NCI-H1436 treated with DMSO at 0.1 percent for 48 hours (cell line): ENCODE measurements at places on chromosomes 2 and 18.

- DNase-seq = no peak
These were observed 13.8 kb downstream of the GKN2 start for GRCh38 chr2:68938938-68939337.

- DNase-seq = no peak
These were observed 84.9 kb downstream of the XRCC5 start for GRCh38 chr2:216194013-216194412.

DNA sequence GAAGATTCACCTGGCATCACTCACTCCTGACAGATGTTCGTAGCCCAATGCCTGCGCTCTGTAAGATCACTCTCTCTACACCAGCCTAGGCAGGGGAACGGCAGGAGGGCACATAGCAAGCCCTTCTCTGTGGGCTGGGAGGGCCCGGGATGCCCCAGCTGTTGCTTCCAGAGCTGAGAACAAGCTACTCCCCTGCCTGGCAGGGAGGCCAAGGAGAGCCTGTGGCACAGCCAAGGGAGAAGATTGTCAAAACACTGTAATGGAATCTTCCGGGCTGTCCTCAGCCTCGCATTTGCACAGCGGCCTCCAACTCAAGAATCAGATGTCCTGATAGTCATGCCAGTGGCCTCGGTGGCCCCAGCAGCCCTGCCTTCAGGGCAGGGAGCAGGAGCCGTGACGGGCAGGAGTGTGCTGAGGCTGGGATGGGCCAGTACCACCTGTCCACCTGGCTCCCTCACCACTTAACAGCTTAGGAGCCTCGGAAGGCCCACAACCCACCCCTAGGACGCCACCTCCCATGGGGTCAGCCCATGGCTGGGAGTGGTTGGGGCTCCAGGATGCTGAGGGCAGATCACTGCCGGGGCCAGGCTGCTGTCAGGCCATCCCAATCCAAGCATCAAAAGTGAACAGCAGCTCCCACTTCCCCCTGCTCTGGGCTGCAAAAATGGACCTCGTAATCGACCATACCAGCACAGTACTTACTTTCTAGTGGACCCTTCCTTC lies 21.9 kb upstream of the SLC35F6 start:
- no peak for DNase-seq

DNA sequence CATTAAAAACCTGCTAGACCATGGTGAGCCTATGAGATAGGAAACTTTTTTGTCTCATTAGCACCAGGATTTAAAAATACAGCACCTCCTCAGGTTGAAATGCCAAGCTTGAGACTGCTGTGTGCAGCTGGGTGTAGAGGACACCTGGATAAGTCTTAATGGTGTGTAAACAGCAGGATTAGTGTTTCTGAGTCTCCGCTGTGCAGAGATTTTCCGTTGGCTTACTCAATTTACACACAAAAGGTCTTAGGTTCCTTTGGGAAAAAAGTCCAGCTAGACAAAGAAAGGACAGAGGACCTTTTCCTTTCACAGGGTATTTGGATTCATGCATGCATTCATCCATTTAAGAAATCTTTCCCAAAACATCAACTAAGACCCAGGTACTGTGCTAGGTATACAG lies 168.1 kb downstream of the NRXN1 start:
- peak; percentile 1 for DNase-seq

GRCh38 chr2:171688129-171688465 lies 828 bp downstream of the DYNC1I2 start:
- DNase-seq = no peak

- no peak for DNase-seq
These were observed 38.2 kb downstream of the KCMF1 start for GRCh38 chr2:85009019-85009618.

GRCh38 chr2:209091056-209091455 lies 332.8 kb upstream of the MAP2 start:
- no peak for DNase-seq

DNA sequence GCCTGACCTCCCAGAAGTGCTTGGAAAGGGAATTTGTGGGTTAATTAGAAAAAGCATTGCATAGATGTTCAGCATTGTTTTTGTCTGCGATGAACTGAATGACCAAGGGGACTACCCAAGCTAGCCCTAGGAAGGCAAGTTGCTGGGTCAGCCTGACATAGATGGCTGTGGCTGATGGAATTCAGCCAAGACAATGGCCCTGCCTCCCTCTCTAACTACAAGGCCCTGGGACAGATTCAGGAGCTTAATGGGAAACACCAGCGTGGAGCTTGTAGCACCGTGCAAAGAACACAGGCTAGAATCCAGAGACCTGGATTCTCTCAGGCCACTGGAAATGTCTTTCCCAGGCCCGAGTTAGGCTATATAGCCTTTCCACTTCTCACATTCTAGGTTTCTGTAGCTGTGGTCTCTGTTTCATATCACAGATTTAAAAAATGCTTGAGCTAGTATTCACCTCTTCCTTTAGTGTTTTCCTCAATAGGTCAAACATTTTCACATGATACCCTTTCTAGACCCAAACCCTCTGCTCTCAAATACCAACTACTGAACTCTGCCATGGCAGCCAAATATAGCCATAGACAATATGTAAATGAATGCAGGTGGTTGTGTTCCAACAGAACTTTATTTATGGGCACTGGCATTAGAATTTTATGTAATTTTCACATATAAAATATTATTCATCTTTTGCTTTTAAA lies 294.3 kb upstream of the MEX3C start:
- no peak for DNase-seq

DNA sequence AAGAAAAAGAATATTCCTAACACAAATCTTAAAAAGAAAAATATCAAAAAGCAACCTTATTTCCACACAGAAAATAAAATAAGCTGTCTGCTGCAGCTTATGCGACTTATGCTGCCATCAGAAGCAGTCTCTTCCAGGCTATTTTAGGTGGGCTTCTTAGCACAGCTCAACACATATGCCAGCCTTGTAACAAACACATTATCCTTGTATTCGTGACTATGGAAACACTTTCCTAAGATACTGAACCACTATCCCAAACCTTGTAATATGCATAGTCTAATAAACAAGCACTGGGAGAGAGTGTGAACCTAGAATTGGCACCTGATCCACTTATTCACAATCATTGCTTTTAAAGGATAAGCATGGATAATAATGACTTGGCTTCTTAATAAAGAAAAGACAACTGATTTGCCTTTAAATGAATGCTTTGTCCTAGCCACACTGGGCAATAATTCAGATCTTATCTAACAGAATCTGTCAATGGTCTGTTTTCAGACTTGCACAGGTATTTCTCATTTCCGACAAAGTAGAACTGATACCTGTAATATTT lies 40.0 kb upstream of the RNU4ATAC start:
- no peak for DNase-seq

GRCh38 chr2:75200140-75201096 lies 1.1 kb upstream of the TACR1 start:
- no peak for DNase-seq

- DNase-seq = no peak
These were observed 13.2 kb upstream of the SS18 start for GRCh38 chr18:26103579-26103978.

DNA sequence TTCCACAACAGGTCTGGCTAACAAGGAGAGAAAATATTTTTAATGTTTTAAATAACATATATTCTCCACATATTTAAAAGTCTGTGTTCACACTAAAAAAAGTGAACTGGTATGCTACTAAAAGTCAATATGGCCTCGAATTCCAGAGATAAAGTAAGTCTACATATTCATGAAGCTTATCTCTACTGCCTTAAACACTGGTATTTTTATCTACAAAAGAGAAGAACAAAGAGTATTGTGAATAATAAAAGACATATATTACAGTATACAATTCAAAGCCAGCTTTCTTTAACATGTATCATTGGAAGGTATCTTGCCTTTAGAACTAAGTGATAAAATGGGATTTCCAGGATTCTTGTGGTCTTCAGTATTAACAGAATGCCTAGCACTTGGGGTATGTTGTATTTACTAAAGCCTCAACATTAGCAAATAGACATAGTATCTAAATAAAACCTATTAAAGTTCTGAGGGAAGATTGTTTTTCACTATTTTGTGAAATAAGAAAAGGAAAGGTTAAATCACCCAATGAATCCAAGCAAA lies 302.8 kb upstream of the CCDC68 start:
- DNase-seq = no peak

DNA sequence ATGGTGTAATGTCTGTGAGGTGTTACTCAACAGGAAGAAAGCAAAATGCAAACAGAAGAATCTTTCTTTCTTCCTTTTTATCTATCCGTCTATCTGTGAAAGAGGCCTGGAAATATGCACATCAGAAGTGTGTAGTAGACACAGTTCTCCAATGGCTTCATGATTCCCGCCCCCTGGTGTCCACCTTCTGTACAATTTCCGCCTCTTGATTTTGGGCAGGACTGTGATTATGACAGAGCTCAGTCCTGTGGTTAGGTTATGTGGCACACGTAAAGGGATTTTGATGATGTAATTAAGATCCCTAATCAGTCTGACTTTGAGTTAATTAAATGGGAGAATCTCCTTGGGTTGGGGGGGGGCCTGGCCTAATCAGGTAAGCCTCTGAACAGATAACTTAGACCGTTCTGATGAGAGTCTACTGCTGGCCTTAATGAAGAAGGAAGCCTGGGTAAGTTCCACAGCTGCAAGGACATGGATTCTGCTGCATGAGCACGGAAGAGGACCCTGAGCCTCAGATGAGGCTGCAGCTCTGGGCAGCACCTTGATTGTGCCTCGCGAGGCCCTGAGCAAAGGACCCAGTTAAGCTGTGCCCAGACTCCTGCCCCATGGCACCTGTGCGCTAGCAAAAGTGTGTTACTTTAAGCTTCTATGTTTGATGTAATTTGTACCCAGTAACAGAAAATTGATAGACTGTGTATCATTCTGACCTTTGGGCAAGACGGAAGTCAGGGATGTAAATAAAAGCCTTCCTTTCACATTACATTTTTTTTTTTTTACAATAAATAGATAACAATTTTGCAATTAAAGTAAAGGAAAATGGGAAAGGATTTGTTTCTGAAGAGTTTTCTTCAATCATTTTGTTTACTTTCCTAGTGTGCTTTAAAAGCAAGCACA lies 11.3 kb upstream of the KCNF1 start:
- DNase-seq = no peak

DNA sequence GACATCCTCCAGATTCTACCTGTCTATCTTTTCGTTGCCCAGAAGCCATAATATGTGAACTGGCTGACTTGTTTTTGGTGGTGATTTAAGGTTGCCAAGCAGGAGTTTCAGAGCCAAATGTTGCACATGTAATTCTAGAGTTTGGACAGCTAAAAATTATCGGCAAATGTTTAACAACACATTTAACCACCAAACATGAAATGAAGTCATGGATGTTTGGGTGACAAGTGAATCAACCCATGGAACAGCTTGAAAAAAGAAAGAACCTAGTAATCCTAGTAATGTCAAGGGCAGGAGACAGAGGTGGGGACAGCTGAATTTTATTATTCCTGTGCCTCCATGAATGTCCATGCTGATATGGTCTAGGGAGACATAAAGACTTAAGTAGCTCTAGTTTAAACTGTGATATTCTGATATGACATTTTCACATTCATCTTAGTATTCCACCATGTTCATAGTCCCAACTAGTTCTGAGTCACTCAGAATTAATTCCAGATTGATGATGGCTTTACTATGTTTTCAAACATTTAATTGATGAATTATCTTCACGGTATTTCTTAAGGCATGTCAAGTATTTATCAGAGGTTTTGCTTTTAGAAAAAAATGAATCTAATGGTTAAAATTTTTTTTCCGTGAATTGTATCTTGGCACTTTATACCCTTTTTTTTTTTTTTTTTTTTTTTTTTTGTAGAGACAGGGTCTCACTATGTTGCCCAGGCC lies 101.7 kb downstream of the SOCS6 start:
- DNase-seq = no peak

DNA sequence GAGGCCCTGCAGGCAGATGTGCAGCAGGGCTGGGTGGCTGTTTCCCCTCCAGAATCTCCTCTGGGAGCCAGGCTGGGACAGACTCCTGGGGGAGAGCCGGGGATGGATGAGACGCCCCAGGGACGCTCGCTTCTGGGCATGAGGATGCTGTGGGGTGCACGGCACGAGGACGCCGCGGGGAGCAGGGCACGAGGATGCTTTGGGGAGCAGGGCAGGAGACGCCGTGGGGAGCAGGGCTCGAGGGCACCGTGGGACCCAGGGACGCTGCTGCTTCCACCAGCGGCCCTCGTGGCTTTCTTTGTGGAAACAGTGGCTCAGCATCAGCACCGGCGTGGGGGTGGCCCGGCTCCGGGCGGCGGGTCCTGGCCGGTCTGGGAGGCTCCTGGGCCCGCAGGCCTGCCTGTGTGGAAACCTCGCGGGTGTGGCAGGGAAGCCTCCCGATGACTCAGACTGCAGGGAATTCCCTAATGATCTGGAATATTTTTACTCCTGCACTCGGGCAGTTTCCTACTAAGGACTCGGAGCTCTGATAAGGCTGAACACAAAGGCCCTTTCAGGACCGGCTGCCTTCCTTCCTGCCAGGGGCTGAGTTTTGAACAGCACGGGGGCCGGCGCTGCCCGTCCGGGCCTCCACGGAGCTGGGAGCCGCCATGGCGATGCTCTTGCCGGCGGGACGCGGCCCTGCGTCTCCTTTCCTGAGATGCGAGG lies 62.6 kb downstream of the NFATC1 start:
- no peak for DNase-seq

DNA sequence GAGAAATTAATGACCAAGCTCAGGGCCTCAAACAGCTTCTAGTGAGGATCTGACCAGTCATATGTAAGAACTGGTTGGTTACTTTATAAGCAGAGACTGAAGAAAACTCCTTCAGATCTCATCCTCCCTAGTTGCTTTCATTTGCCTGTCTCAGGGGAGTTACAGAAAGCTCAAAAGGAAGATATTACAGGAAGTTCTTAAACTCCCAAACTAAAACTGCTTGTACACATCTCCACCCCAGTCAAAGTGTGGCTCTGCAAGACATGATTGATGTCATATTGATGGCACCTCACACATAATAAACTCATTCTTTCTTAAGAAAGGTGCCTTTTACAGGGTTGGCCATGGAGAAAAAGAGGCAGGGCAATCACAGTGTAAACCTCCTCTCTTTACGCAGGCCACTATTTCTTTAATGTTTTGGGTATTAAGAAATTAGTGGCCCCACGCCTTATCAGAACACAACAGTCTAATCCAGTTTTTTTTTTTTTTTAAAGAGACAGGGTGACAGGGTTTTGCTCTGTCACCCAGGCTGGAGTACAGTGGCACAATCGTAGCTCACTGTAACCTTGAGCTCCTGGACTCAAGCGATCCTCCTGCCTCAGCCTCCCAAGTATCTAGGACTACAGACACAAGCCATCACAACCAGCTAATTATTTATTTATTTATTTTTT lies 62.6 kb upstream of the STK17B start:
- DNase-seq = no peak

GRCh38 chr2:31337860-31338259 lies 76.7 kb downstream of the XDH start:
- no peak for DNase-seq

DNA sequence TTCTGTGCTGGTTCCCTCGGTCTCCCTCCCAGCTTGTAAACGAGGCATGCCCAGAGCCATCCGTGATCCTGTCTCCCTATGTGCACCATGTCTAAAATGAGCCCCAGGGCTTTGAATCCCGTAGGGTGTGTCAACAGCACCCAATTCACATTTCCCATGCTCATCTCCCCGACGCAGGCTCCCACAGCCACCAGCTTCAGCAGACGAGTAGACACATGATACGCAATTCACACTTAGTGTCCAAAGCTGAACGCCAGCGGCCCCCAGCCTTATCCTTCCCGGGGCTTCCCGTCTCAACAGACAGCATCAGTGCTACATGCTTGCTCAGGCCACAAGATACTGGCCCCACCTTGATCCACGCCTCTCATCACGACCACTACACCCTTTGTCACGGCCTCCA lies 88.1 kb downstream of the EIPR1 start:
- no peak for DNase-seq
